ENCODE measurements at places on chromosomes 1 and 21.

DNA sequence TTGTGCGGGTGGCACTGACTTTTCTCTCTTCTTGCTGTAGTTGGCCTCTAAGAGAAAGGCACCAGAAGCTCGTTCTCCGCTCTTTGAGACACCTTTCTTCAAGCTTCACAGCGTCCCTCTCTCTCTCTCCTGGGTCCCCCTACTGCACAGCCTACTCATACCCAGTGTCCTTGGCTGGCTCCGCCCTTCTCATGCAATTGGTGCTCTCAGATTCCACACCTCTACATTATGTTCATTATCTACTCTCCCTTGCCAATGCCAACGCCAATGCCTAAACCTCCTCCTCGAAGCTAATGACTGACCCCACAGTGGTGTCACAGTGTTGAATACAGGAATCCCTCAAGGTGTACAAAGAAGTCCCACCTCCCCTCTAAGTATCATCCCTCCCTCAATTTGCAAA is 4.8 kb upstream of the DNAJC28 start:
- DNase-seq, result no peak

DNA sequence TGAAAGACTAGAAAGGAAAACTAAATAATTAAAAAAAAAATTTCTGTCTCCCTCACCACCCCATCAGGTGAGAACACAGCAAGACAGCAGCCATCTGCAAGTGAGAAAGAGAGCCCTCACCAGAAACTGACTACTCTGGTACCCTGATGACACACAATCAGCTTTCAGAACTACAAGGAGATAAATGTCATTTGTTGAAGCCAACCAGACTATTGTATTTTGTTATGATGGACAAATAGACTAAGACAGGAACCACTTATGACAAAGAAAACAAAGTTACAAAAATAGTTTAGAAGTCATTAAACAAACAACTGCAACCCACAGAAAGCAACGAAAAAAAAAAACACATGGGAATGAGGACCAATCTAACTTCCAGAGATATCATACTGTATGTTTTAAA is 98.3 kb downstream of the FAF1 start:
- no peak for DNase-seq

GRCh38 chr1:15985611-15986297 is 9.9 kb upstream of the ZBTB17 start:
- no peak for DNase-seq

DNA sequence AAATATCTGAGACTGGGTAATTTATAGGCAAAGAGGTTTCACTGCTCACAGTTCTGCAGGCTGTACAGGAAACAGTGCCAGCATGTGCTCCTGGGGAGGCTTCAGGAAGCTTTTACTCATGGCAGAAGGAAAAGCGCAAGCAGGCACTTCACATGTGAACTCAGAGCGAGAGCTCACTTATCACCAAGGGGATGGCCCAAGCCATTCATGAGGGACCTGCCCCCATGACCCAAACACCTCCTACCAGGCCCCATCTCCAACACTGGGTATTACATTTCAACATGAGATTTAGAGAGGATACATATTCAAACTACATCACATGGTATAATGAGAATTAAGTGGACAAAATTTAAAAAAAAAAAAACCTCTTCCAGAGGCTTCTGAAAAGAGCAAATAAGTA is 13.7 kb downstream of the WASF2 start:
- DNase-seq, result no peak

All from activated naive CD4-positive, alpha-beta T cell treated with anti-CD3 and anti-CD28 coated beads, Interleukin-2, amount 50 U/mL, for 16 hours (primary cell).